NCI-H748 treated with DMSO at 0.1 percent for 48 hours (cell line): ENCODE measurements at places on chromosomes 6 and 20.

- no peak for DNase-seq
Measured at GRCh38 chr6:113881478-113881980, 24.4 kb downstream of the MARCKS start.

GRCh38 chr6:136669299-136669699, 119.1 kb upstream of the MAP7 start:
- DNase-seq: no peak

GRCh38 chr20:47337413-47337812, 19.1 kb downstream of the ZMYND8 start:
- no peak for DNase-seq

- no peak for DNase-seq
Measured at GRCh38 chr20:62425281-62426058, 1.9 kb downstream of the RBBP8NL start.

DNA sequence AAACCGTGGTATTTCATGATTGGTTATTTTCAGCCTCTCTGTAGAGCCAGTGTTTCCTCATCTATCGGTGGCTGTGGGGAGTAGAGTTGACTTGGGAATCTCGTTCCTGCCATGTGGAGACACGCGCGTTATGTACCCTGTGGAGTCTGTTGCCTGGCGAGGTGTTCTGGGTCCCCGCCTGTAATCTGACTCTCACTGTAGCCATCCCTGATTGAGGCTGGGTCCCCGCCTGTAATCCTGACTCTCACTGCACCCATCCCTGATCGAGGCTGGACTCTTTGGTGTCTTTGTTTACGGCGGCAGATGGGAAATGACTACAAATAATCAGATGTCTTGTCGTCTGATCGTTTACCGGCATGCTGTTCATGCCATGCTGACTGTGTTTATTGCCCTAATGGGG, 153.9 kb downstream of the DTNBP1 start:
- DNase-seq: peak; percentile 9
